Stimulated activated CD8-positive, alpha-beta memory T cell treated with anti-CD3 and anti-CD28 coated beads, Interleukin-7, amount 100 ng/mL, for 1 hour (primary cell): ENCODE measurements at places on chromosomes 5 and 9.

- no peak for DNase-seq
Observed at GRCh38 chr5:82642313-82642712, 364.2 kb upstream of the RPS23 start.

DNA sequence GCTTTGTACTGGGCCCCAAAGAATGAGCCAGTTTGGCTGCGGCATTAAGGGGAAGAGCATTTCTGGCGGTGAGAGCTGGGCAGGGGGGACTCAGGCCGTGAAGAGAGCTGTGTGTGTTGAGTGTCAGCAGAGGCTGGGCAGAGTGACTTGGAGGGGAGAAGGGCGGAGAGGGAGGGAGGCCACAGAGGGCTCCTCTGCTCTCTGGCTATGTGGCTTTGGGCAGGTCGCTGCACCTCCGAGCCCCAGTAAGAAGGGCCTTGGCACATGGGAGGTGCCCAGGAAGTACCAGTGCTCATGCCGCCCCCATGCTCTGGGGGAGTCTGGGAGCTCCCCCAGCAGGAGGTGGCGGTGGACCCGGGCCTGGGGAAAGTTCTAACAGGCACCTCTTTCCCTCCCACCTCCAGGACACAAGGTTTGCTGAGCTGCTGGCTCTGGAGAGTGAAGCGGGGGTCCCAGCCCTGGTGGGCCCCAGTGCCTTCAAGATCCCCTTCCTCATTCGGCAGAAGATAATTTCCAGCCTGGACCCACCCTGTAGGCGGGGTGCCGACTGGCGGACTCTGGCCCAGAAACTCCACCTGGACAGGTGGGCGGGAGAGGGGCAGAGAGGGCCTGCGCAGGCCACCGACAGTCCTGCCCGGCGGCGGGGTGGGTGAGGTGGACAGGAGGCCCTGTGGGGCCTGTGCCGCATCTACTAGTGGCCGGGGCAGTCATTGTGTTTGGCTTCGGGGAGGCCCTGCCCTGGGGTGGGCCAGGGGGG, 20.1 kb downstream of the HK3 start:
- DNase-seq: no peak

DNA sequence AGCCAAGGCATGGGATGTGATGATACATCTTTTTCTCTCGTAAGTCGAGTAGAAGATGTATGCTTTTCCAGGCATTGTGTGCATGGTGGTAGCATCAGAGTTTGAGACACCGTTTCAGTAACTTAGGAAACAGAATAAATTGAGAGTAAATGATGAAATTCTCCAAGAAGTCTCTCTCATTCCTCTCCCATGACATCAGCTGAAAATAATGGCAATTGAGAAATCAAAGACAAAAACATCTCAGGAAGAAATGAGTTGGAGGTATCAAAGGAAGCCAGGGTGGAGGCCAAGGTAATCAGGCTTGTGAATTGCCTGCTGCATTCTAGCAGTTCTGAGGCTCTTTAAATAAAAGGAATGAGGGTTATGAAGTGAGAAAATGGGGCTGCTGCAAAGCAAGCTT, 53.9 kb downstream of the SGCD start:
- no peak for DNase-seq

DNA sequence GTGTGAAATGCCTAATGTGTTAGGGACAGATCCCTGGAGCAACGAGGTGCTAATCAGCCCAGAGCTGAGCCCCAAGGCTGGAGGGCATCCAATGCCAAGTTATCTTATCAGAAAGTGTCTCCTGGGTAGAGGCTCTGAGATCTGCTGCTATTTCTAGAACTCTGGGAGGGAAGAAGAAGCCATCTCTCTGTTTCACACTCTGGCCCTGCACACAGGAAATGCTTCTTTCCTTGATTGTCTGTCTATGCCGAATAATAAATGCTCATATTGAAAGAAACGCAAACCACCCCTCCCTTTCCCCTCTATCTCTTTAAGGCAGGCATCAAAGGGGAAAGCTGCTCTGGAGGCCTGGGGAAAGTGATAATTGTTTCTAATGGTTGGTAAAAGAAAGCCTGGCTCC, 166.7 kb downstream of the PAPPA start:
- DNase-seq: no peak

DNA sequence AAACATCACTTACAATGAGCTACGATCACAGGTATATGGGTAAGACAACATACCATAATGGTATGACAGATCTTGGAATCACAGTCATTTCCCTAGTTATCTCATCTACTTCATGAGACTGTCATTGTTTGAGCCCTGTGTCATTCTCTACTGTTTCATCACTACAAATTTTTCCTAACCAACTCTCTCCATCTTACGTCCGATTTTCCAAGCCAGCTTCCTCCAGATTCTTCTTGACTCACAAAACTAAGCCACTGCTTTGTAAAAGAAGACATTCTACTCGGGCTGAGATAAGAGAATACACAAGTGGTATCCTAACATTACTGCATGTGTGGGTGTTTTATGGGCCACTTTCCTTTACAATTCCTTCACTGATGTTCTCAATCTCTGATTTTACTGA, 49.6 kb downstream of the SERINC5 start:
- no peak for DNase-seq

- DNase-seq: no peak
Observed at GRCh38 chr9:69888856-69889585, 68.4 kb downstream of the CFAP95 start.

DNA sequence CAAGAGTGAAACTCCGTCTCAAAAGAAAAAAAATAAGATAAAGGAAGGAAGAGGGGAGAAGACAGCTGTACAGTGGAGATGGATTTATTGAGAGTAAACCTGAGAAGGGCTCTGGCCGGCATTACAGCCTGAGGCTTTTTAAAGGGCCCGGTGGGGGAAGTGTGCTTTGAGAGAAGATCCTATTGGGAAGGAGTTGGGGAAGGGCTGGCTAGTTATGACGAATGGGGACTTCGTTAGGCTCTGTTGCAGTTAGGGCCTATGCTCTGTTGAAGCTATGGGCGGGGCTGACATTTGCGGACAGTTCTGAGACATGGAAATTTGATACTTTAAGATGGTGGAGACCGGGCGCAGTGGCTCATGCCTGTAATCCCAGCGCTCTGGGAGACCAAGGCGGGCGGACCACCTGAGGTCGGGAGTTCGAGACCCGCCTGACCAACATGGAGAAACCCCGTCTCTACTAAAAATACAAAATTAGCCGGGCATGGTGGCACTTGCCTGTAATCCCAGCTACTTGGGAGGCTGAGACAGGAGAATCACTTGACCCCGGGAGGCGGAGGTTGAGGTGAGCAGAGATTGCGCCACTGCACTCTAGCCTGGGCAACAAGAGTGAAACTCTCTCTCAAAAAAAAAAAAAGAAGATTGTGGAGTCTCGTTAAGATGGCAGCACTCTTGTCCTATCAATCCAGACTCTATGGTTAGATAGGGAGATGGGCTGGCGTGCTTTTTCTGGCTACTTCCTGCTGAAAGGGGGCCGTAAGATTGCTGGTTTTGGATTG, 33.2 kb downstream of the C9orf50 start:
- no peak for DNase-seq

GRCh38 chr5:156314416-156314815, 12.5 kb upstream of the SGCD start:
- DNase-seq: no peak

GRCh38 chr9:83544002-83544698, 5.9 kb upstream of the FRMD3 start:
- DNase-seq: no peak

- no peak for DNase-seq
Observed at GRCh38 chr5:90386099-90386710, 23.4 kb downstream of the CETN3 start.

- no peak for DNase-seq
Observed at GRCh38 chr9:90165281-90165680, 477.3 kb downstream of the DIRAS2 start.
